ENCODE measurements at places on chromosomes 2 and 18.

DNA sequence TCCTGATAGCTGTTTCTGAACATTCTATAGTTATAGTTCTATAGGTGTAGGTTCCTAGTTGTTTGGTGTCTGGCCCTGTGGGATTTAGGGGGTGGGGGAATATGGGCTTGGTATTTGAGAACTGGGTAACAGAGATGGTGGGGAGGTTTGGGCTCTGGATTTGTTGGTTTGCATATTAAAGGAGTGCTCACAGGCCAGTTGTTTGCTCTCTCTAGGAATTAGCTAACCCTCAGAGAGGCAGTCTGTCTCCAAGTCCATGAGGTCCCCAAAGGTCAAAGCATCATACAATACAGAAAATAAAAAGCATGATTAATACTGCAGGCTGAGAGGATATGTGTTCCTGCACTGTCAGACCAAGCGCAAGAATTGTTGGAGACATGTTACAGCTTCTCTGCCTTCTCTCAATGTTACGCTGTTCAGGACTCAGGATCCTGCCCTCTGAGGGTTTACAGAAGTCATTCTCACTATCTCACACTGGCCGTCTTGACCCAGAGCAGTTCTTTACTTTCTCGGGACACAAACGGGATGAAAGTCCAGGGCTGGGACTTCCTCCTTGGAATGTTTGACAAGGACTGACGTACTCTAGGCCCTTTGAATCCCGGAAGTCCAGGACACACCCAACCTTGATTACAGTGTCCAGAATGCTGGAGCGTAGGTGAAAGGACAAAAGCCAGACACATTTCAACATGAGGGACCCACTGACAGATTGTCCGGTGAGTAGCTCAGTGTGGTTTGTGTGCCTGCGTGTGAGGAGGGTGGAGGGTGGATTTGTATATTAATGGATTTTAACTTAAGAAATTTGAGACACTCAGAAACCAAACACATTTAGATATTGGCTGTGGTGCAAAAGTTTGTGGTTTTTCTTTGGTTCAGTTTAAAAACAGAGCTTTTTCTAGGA, at the start of gene NOSTRIN:
Gene NOSTRIN, plus strand, starts transcription at position 677 of the 898 bp plus-strand sequence. Its CDS starts 10 bp downstream, at position 687.
- DNase-seq, result no peak
- peaks cover 4% of the 10 kb centered on the region for H3K4me1 ChIP-seq
- H3K4me3 ChIP-seq, result no peak within 1 kb of the TSS

- no peak for DNase-seq
- H3K4me1 ChIP-seq, result peaks cover 74% of the 10 kb centered on the region
- H3K4me3 ChIP-seq, result peak overlapping the region; percentile 10
- H3K36me3 ChIP-seq, result peaks cover 33% of the 10 kb centered on the region
- no peaks in the 10 kb centered on the region for H3K27me3 ChIP-seq
Measured at GRCh38 chr2:203720915-203721672, 14.7 kb downstream of the CD28 start.

GRCh38 chr2:64859312-64860212, 129.6 kb upstream of the SLC1A4 start:
- H3K27me3 ChIP-seq, result no peaks in the 10 kb centered on the region
- H3K27ac ChIP-seq, result no peak overlapping the region
- DNase-seq, result no peak
- H3K36me3 ChIP-seq, result no peaks in the 10 kb centered on the region

GRCh38 chr2:159738509-159739390, 26.4 kb downstream of the MARCHF7 start:
- H3K36me3 ChIP-seq, result peaks cover 74% of the 10 kb centered on the region
- H3K27ac ChIP-seq, result no peak overlapping the region
- no peaks in the 10 kb centered on the region for H3K27me3 ChIP-seq
- no peak overlapping the region for H3K4me3 ChIP-seq
- peak; percentile 19 for DNase-seq

- no peak overlapping the region for H3K4me3 ChIP-seq
- H3K36me3 ChIP-seq, result no peaks in the 10 kb centered on the region
- DNase-seq, result no peak
- no peaks in the 10 kb centered on the region for H3K27me3 ChIP-seq
- H3K27ac ChIP-seq, result no peak overlapping the region
Measured at GRCh38 chr2:41087946-41088345, 636.1 kb upstream of the SLC8A1 start.

DNA sequence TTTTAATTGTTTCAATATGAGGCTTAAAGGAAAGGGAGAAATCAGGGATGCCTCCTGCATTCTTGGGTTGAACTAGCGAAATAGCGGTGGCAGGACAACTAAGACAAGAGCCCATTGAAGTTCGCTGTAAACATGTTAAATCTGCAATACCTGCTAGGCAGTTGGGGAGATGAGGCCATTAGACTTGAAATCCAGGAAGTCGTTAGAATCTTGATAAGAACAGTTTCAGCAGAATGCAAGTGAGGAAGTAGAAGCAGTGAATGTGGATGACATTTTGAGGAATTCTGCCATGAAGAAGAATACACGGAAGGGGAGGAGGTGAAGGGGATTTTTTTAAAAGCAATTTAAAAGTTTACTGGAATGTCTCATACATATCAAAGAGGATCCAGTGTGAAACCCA, 109.7 kb downstream of the LPIN1 start:
- no peaks in the 10 kb centered on the region for H3K4me1 ChIP-seq
- no peaks in the 10 kb centered on the region for H3K27me3 ChIP-seq
- H3K27ac ChIP-seq, result no peak overlapping the region
- DNase-seq, result no peak
- no peak overlapping the region for H3K4me3 ChIP-seq
- H3K36me3 ChIP-seq, result no peaks in the 10 kb centered on the region

DNA sequence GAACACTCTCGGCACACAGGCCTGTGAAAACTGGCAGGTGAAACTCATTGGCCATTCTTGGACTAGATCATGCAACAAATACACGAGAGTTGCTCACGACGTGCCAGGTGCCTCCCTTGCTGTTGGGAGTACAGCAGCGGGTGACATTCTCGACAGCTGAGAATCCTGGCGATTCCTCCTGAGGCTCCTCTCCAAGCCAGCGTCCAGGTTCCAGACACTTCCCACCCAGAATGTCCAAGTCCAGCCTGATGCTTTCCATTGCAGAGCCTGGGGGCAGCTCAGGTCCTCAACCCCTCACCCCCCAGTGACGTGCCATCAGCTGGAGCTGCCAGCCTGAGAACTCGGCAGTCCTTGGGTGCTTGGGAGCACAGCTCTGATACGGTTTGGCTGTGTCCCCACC, 124.2 kb downstream of the PXDN start:
- H3K4me3 ChIP-seq, result no peak overlapping the region
- DNase-seq, result no peak
- no peak overlapping the region for H3K27ac ChIP-seq
- H3K27me3 ChIP-seq, result peaks cover 1% of the 10 kb centered on the region

DNA sequence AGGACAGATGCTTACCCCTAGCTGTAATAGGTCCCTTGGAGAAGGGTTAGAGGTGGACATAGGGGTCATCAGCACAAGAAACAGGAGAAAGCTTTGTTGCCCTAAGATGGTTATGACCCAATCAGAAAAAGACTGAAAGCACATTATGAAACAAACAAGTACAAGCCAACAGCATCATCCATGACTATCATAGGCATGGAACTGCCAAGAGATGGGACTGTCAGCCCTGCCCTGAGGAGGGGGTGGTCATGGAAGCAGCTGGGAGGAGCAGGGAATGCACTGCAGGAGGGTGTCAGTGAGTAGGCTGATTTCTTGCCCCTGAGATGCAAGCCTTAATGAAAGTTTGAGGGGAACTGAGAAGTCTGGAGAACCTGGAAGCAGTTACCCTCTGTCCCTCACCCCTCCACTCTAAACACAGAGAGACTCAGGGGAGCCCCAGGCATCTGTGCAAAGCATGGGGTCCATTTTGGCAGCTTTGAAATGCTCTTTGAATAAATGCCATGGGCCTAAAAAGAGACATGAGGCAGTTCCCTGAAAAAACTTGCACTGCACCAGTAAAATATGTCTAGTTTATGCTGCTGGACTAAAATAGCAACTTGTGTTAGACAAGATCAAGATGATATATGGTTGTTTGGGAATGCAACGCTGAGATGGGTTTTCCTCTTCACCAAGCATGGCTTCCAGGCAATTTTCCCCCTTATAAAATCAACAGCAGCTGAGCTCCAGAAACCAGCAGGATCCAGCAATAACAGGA, 122.7 kb upstream of the ZFP36L2 start:
- H3K27ac ChIP-seq, result no peak overlapping the region
- H3K27me3 ChIP-seq, result no peaks in the 10 kb centered on the region
- H3K4me1 ChIP-seq, result no peaks in the 10 kb centered on the region
- H3K36me3 ChIP-seq, result peaks cover 7% of the 10 kb centered on the region
- DNase-seq, result no peak

- no peak overlapping the region for H3K27ac ChIP-seq
- H3K4me1 ChIP-seq, result no peaks in the 10 kb centered on the region
- H3K36me3 ChIP-seq, result no peaks in the 10 kb centered on the region
Measured at GRCh38 chr18:35804377-35804776, 168.1 kb upstream of the RMP24 start.

GRCh38 chr18:11368020-11368419, 218.7 kb upstream of the PIEZO2 start:
- DNase-seq, result no peak
- no peaks in the 10 kb centered on the region for H3K36me3 ChIP-seq
- H3K4me1 ChIP-seq, result no peaks in the 10 kb centered on the region
- no peak overlapping the region for H3K4me3 ChIP-seq
- H3K27me3 ChIP-seq, result no peaks in the 10 kb centered on the region
- no peak overlapping the region for H3K27ac ChIP-seq

GRCh38 chr2:127086990-127087790, 19.8 kb downstream of the BIN1 start:
- no peak overlapping the region for H3K4me3 ChIP-seq
- no peaks in the 10 kb centered on the region for H3K27me3 ChIP-seq

GRCh38 chr2:160293391-160294091, 93.5 kb upstream of the ITGB6 start:
- H3K27ac ChIP-seq, result no peak overlapping the region
- H3K36me3 ChIP-seq, result peaks cover 77% of the 10 kb centered on the region
- H3K4me1 ChIP-seq, result peaks cover 16% of the 10 kb centered on the region
- H3K4me3 ChIP-seq, result no peak overlapping the region
- no peaks in the 10 kb centered on the region for H3K27me3 ChIP-seq

- no peaks in the 10 kb centered on the region for H3K4me1 ChIP-seq
- H3K27me3 ChIP-seq, result no peaks in the 10 kb centered on the region
- no peak overlapping the region for H3K4me3 ChIP-seq
Measured at GRCh38 chr2:111671426-111672150, 212.4 kb downstream of the ANAPC1 start.

DNA sequence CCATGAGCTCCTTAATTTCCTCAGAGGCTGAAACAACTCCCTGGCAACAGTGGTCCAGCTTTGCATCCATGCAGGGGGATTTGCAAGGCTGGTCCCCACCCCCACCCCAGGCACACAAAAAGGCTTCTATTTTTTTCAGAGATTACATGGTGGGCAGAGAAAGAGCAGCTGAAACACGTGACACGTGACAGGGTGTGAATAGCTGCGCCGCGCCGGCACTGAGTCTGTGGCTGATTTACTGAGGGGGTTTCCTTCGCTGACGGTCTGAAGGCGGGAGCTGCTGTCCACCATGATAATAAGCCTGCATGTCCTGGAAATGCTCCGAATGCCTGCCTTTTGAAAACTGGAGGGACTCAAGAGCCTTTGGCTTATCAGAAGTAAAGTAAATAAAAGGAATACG, 50.7 kb upstream of the APCDD1 start:
- no peak overlapping the region for H3K4me3 ChIP-seq
- H3K4me1 ChIP-seq, result no peaks in the 10 kb centered on the region
- H3K36me3 ChIP-seq, result no peaks in the 10 kb centered on the region
- H3K27ac ChIP-seq, result no peak overlapping the region
- DNase-seq, result no peak

Measured in CD4-positive, alpha-beta T cell (primary cell).